T-helper 17 cell (primary cell): ENCODE measurements at places on chromosomes 12 and 14.

GRCh38 chr12:4114986-4115385 lies 158.6 kb upstream of the CCND2 start:
- no peak for DNase-seq

- no peak for DNase-seq
Observed at GRCh38 chr14:20986811-20987210, 3.0 kb upstream of the METTL17 start.

DNA sequence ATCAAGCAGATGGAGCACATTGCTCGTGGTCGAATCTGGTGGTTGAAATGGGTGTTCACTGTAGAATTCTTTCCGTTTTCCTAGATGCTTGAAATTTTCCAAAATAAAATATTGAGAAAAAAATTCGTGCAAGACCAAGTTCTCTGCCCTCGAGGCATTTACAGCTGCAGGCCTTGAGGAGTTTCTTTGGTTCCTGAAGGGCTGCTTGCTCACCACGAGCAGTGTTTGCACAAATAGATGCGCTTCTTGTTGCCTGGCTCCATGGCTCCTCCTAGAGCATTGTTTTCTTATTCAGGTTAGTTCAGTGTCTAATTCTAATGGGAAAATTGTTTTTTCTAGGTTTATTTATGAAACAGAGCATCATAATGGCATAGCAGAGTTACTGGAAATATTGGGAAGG lies 74.5 kb upstream of the DYNC1H1 start:
- no peak for DNase-seq

DNA sequence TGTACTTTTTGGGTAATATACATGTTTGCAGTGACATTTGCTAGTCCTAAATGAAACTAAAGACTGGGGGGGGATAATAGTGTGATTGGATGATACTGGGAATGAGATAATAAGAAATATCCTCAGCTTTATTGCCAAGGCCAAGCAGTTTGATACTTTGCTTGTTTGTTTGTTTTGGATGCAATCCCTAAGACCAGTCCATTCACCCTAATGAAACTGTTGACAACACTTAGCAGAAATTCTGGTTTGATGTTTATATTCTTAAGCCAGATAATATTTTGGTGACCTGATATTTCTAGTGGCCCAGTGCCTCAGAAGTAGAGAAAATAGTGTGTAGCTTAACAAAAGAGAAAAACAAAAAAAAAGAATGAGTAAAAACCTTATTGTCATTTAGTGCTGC lies 1.8 kb downstream of the PHC1 start:
- DNase-seq = no peak

DNA sequence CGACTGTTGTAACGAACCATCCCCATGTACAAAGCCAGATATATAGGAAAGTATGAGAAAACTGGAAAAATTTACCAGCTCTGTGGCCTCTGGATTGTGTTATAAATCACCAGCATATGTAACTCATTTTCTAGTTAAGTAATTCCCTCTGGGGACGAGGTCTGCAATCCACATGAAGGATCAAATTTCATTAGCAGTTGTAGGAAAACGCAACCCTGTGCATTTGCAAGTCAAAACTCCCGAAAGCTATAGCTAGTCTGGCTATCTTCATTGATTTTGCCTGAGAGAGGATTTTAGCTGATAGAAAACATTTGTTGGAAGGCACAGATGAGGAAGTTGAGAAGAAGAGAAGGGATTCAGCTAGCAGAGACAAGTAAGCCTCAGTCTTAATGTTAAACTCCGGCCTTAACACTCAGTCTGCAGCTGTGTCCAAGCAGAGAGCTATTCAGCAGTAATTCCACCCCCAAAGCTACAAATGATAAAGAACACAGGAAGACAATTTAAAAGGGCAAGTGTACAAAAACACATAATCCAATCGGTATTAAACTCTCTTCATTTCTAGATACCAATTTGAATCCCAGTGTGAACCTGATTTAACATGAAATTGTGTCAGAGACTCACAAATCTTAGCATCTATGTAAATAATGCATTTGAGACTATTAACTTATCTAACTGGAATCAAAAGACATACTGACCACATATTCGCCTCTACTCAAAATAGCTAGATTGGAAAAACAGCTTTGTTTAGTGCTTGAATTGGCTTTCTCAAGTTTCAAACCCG lies 54.2 kb upstream of the CERS5 start:
- no peak for DNase-seq

- no peak for DNase-seq
Observed at GRCh38 chr12:6321905-6322304, 11.4 kb downstream of the PLEKHG6 start.

DNA sequence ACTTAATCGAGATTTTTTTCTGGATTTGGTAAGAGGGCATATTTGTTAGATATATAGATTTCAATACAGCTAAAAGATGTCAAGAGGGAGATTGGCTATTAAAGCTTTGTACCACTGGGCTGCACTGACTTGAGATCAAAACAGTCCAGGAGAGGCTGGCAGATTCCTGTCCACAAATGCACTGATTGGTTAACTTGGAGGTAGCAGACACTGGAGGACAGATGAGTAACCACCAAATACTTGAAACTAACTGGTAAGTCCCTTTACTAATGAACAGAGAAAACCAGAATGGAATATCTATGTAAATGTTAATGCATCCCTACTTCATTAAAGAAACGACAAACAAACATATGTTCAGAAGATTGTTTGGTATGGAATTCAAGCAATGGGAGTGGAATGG lies 416.6 kb downstream of the LRIG3 start:
- no peak for DNase-seq
